ENCODE measurements at places on chromosomes 2 and 18.

GRCh38 chr2:197759013-197759412 lies 26.1 kb downstream of the BOLL start:
- DNase-seq: no peak

GRCh38 chr18:22346953-22347605 lies 70.6 kb downstream of the CTAGE1 start:
- no peak for DNase-seq

- no peak for DNase-seq
These were observed 53.6 kb downstream of the FAM228A start for GRCh38 chr2:24228470-24228869.

DNA sequence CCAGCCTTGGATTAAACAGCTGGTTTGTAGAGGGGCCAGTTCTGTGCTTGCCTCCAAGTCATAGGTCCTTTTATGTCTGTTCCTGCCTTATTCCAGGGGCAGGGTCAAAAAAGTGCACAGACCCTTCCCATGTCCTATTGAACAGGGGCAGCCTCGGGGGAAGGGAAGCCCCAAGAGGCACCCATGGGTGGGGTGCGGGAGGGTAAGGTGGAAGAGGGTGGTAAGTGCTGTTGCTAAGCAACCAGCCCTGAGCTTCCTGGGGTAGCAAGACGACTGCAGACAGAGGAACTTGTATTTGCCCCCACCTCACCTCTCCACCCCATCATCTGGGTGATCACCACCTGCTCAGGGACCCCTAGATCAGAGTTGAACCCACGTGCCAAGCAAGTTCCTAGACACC lies 7.7 kb downstream of the DNMT3A start:
- DNase-seq: no peak

- no peak for DNase-seq
These were observed 120.7 kb upstream of the CTAGE1 start for GRCh38 chr18:22538426-22538825.

DNA sequence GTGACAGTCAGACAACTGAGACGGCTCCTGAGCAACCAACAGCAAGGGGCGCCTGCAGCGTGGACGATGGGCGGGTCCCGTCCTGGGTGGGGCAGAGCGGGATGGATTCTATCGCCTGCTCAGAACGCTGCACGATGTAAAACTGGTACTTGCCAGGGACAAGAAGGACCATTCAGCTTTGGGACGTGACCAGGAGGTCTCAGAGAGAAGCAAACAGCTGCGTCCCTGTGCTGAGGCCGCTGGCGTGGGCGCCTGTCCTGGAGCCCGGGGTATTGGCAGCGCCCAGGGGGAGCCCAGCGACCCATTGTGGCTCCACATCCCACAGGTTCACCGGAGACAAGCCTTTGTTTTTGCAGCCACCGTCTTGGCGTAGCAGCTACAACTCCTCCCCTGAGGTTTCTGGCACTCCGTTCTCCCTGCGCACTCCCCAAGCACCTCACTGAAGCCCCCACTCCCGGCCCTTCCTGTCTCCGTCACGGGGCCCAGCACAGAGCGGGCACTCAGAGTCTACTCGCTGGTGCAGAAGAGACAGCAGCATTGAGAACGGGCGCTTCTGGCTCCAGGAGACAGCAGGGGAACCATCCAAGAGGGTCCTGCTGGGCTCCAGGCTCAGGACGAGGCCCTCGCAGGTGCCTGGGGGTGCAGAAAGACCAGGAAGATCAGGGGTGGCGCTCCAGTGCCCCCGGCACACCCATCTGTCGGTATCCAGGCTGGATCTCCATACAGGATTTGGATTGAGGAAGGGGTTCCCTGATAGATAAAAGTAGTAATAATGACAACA lies 22.1 kb upstream of the KCNG2 start:
- no peak for DNase-seq

- no peak for DNase-seq
These were observed 11.8 kb upstream of the ZFP36L2 start for GRCh38 chr2:43238176-43238575.

DNA sequence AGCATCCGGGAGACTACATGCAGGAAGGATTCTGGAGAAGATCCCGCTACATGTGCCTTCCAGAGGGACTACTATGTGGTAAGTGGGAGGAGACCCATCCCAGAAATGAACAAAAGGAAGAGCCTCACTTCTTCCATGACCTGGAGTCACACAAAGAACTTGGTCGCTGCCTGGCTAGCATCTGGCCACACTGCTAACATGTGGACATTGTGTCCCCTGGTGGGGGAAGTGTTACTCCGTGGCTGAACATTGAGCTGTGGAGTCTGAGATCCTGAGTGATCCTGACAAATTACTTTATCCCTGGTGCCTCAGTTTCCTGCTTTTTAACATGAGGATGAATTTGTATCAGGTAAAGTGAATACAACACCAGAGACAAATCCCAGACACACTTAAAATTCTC lies 8.4 kb downstream of the SPP2 start:
- DNase-seq: no peak
